ENCODE measurements at places on chromosomes 6 and 20.

GRCh38 chr6:44072452-44072958 lies 54.7 kb downstream of the MRPL14 start:
- DNase-seq, result no peak

GRCh38 chr6:25851961-25852360 lies 20.1 kb upstream of the SLC17A1 start:
- DNase-seq, result no peak

- peak; percentile 48 for DNase-seq
These were observed 104.2 kb downstream of the PREX1 start for GRCh38 chr20:48723308-48724264.

DNA sequence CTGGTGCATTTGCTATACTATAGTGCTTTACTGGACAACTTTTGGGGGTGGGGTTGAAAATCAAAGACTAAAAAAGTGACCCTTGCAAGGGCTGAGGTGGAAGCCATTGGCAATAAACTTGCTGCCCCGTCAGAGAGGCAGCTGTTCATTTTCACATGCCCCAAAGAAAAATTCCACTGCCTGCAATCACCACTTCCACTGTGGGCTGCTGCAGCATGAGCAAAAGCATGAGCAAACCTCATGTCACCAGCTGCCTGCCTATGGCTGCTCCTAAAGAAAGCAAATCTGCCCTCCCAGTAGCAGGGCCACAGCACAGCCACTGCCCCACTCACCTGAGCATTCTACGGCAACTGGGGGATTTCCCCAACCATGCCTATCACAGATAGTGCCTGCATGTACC lies 290.0 kb downstream of the PAX1 start:
- DNase-seq, result no peak

- no peak for DNase-seq
These were observed 100.0 kb downstream of the ARMC2 start for GRCh38 chr6:108948181-108948661.

DNA sequence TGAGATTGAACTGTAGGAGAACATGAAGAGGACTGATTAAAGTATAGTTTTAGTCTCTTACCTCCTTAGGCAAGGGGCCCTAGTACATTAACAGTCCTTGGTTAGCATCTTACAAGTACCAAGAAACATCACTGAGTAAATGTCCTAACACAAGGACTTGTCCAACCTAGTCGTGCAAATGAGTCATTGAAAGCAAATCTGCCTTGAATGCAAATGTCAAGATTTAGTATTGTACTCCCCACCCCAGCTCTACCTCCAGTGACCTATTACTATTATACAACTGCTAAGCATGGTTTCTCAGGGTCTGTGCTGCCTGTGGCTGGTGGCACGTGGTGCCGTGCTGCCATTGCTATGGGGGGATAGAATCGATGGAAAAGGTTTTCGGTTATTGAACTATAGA lies 138.4 kb downstream of the PLCB4 start:
- no peak for DNase-seq

DNA sequence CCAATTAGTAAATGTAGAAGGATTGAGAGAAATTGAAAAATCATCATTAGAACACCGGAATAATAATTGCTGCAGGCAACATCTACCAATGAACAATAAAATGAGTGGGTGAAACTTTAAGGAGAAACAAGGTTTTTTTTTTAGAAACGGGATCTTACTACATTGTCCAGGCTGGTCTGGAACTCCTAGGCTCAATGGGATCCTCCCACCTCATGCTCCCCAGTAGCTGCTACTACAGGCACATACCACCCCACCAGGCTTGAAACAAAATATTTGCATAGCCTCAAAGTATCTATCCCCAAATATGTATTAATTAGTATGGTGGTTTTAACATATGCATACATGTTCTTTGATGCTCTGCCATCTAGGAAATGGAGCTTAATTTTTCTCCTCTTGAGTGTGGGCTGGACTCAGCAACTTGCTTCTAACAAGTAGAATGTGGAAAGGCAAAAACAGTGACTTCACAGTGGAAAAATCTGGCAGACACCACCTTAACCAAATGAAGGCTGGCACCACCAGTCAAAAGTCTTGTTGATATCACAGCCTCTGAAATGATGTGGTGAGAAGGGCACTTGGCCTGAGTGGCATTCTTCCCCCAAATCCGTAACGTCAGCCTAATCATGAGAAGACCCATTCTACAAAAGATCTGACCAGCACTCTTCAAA lies 12.1 kb downstream of the NRSN2 start:
- DNase-seq, result no peak

- DNase-seq, result no peak
These were observed 28.3 kb downstream of the RNASET2 start for GRCh38 chr6:166927935-166928643.

- no peak for DNase-seq
These were observed 68.8 kb downstream of the TSHZ2 start for GRCh38 chr20:53040693-53041589.

- no peak for DNase-seq
These were observed 212.0 kb downstream of the IBTK start for GRCh38 chr6:82035526-82035925.

- peak; percentile 37 for DNase-seq
These were observed 19.2 kb downstream of the CAPN11 start for GRCh38 chr6:44177691-44178423.

DNA sequence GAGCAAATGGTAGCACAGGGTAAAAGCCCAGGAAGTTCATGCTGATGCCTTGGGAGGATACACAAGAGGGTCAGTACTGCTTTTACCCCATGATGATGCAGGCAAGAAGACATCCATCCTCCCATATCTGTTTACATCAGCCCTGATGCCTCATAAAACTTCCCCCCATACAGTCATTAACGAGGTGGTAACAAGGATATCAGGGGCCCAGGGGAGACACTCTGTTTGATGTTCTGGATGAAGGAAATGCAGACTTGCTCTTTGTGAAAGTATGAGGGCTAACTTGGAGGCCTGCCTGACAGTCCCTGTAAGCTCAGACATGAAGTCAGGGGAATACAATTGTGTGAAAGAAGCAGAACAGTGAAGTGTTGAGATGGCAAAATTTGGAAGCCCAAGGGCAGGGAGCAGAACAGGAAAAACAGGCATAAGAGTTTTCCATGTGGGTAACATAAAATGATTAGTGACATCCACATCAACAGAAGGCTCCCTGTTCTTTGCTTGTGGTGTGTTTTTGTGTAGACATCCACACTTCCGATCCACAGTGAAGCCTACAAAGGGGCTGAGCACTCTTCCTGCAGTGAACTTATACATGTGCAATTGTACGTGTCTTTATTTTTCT lies 813.4 kb downstream of the MAFB start:
- no peak for DNase-seq

DNA sequence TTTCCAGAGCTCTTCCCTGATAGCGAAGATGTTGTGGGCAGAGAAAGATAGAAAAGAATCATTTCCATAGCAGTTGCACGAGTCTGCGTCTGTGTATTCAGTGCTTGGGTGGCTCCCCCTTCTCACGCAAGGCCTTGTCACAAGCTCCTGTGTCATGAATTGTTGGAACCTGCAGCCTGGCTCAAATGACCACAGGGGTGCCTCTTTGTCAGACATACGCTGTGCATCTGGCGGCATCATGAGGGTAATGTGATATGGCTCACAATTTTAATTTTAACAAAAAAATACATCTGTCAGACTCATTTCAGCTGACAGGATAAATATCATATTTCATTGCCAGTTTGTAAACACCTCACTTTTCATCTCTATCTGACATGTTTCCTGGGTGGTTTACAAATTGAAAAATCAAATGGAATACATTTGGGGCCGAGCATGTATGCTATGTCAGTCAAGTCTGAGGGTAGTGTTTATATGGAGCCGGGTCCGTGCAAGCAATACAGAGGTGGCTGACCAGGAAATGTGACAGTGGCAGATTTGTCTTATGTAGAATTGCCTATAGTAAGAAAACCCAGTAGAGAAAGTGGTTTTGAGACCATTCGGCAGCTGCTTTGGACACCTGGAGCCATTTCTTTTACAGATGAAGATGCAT lies 90.9 kb downstream of the CAP2 start:
- DNase-seq, result no peak

DNA sequence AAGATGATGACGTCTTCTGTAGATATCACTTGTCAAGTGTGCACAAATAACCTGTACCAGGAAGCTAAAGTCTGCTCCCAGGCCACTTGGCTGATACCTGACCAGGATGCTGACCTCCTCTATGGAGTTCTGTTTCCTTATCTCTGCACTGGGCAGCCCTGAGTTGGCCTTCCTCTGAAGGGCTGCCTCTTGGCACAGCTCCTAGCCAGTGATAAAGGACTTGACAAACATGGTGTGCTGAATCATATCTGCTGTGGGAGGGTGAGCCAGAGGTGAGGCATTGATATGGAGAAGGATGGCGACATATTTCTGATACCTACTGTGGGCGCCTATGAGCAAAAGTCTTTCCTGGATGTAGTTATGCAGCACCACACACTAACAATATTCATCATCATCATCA lies 32.8 kb upstream of the FOXA2 start:
- no peak for DNase-seq

- DNase-seq, result peak; percentile 11
These were observed 1.1 kb upstream of the PBX2 start for GRCh38 chr6:32190911-32191677.

- peak; percentile 87 for DNase-seq
These were observed 80.8 kb upstream of the VSTM2L start for GRCh38 chr20:37822141-37822601.

DNA sequence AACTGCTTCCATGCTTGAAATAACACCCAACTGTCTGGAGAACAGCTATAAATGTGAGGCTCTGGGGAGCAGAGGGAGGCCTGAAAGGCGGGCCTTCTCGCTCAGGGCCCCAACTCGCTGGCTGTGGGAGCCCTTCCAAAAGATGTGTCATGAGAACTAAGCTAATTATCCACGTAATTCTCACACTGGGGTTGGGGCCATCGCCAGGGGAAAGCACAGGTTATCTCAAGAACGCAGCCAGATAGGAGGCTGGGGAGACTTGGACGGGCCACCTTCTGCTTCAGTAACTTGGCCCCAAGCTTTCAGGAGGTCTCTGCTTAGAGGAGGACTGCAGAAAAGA lies 1.6 kb downstream of the PXDC1 start:
- DNase-seq, result peak; percentile 68

DNA sequence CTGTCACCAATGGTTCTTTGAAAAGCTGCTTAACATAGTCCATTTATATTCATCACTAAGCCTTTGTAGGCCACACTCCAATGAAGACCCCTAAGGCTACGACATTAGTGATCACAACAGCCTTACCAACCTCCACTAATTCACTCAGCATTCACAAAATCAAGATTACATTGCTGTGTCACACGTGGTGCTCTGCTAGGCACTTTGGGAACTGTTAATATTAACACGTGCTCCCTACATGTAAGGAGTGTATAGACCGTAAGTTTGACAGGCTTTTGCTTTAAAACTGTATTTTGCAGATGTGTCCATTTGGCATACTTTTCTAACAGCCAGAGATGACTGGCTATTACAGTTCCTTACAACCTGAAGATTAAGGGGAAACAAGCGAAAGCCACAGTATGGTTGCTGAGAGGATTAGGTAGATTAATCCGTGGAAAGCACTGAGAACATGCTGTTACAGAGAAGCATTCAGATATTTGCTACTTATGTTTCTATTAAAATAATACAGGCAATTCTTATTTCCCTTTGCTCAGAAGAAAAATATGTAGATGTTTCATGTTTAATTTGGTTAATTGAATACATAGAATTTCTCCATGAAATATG lies 69.7 kb downstream of the SAMD3 start:
- no peak for DNase-seq

GRCh38 chr6:36139991-36140710 lies 9.8 kb downstream of the MAPK13 start:
- DNase-seq, result no peak

- no peak for DNase-seq
These were observed 7.9 kb downstream of the COL9A3 start for GRCh38 chr20:62824476-62825332.

GRCh38 chr20:59182401-59183044 lies 18.9 kb downstream of the ZNF831 start:
- DNase-seq, result no peak

DNA sequence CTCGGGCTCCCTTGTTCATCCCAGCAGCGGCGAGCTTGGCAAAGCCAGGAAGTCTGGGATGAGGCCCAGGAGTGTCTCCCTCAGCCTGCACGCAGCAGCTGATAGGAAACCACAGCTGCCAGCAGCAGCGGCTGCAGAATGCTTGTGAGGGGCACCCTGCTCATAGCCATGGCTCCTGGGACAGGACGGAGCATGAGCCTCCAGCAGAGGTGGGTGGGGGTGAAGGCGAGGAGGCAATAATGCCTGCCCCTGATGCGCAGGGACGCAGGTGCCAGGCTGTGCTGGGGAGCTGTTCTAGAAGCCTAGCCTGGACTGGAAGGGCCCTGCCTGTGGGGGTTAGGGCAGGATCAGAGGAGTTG lies 157.9 kb downstream of the CD83 start:
- DNase-seq, result no peak

- no peak for DNase-seq
These were observed 10.4 kb downstream of the SRC start for GRCh38 chr20:37356387-37356786.

DNA sequence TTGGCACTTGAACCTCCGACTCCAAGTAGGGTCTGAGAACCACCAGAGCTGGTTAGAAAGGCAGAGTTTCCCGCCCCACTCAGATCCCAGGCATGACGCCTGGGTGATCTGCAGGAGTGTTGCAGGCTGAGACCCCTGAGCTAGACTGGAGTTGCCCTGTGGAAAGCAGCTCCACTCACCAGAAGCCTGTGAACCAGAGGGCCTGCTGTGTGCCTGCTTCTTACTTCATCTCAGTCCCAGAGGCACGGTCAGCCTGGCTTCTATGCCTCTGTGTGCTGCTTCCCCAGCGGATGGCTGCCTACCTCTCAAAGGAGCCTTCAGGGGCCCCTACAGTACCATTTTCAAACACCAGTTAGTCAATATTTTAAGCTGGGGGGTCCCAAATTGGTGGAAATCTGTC lies 15.6 kb upstream of the CCN6 start:
- peak; percentile 34 for DNase-seq

DNA sequence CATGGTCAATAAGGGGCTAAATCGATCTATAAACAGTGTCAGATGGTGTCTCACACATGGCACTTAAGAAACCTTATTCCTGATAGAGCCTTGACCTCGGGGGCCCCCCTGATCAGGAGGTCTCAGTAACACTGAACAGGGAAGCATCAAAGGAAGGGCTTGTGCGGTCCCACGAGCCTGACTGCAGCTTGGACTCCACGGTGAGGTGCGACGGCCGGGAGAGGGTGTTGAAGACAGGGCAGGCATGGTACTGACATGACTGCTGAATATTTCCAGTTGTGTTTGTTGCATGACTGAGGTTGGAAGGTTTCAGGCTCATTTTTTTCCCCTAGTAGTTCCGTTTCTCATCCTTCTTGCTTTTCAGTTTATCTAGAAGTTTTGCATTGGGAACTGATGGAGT lies 107.1 kb upstream of the JAG1 start:
- DNase-seq, result no peak

Measured in mesenchymal stem cell (in vitro differentiated cells and primary cell).